Mesothelial cell of epicardium (in vitro differentiated cells): ENCODE measurements at places on chromosomes 1 and 21. TPM values are rescaled to one million over a fixed set of nuclear protein-coding genes. Genes with fewer than 3 reads are reported as not detected.

Gene MYOG
- not detected in 3 replicates for total RNA-seq

Gene CFHR1
- total RNA-seq: 0.45 TPM in 1 of 3 replicates, not detected in the others

Gene FCRL5
- not detected in 3 replicates for total RNA-seq

Gene CDCA8
- 12.8 to 14.6 TPM (median 13.5 TPM) in 3 replicates for total RNA-seq

Gene ARHGEF19
- total RNA-seq: 85.3 to 88.3 TPM (median 86.6 TPM) in 3 replicates

Gene PSRC1
- total RNA-seq: 15.8 to 18.3 TPM (median 17.6 TPM) in 3 replicates

Gene SERTAD4
- 7.4 to 8.2 TPM (median 8.1 TPM) in 3 replicates for total RNA-seq

Gene NBPF11
- 27.3 to 28.2 TPM (median 27.5 TPM) in 3 replicates for total RNA-seq

Gene PAQR7
- total RNA-seq: 24.0 to 26.8 TPM (median 24.0 TPM) in 3 replicates

Gene ANKRD34A
- total RNA-seq: 0.86 to 1.9 TPM (median 0.94 TPM) in 3 replicates

Gene GJB4
- total RNA-seq: not detected in 3 replicates

GRCh38 chr1:47262787-47263413 lies 30.9 kb upstream of the TAL1 start:
- no peak overlapping the region for H3K27ac ChIP-seq
- DNase-seq: no peak
- H3K4me3 ChIP-seq: no peak overlapping the region
- H3K4me1 ChIP-seq: no peaks in the 10 kb centered on the region
- H3K36me3 ChIP-seq: peaks cover 17% of the 10 kb centered on the region

GRCh38 chr1:26838474-26839338 lies 12.2 kb downstream of the ZDHHC18 start:
- no peak for DNase-seq
- no peaks in the 10 kb centered on the region for H3K4me1 ChIP-seq
- peaks cover 37% of the 10 kb centered on the region for H3K36me3 ChIP-seq
- H3K27ac ChIP-seq: peak overlapping the region; percentile 22
- H3K4me3 ChIP-seq: no peak overlapping the region

GRCh38 chr1:55935236-55935635 lies 644.1 kb downstream of the PLPP3 start:
- H3K4me3 ChIP-seq: no peak overlapping the region
- no peak overlapping the region for H3K27ac ChIP-seq
- DNase-seq: no peak
- no peaks in the 10 kb centered on the region for H3K36me3 ChIP-seq
- no peaks in the 10 kb centered on the region for H3K27me3 ChIP-seq
- peaks cover 14% of the 10 kb centered on the region for H3K4me1 ChIP-seq

- no peak overlapping the region for H3K4me3 ChIP-seq
- H3K36me3 ChIP-seq: no peaks in the 10 kb centered on the region
- no peak for DNase-seq
- H3K27ac ChIP-seq: no peak overlapping the region
Measured at GRCh38 chr1:41656825-41657500, 172.5 kb upstream of the EDN2 start.

DNA sequence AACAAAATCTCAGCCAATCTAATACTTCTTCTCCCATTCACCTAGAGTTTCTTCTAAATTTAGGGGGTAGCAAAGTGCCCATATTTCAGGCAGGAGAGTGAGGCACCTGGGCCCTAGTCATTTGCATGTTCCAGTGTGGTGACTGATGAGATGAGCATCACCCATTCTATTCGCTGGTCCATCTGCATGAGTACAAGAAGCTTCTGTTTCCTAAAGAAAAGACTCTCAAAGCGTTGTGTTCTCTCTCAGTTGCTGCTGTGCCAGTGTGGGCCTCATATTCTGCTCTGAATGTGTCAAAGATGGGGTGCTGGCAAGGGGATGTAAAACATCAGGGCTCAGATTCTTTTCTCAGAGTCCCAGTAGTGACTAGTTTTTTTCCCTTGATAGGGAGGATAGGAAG lies 16.1 kb upstream of the DPYD start:
- no peaks in the 10 kb centered on the region for H3K36me3 ChIP-seq
- H3K27ac ChIP-seq: no peak overlapping the region
- H3K4me1 ChIP-seq: no peaks in the 10 kb centered on the region
- DNase-seq: no peak
- no peak overlapping the region for H3K4me3 ChIP-seq

- no peak for DNase-seq
- peaks cover 27% of the 10 kb centered on the region for H3K27me3 ChIP-seq
- H3K4me3 ChIP-seq: no peak overlapping the region
- H3K4me1 ChIP-seq: peaks cover 14% of the 10 kb centered on the region
- no peak overlapping the region for H3K27ac ChIP-seq
Measured at GRCh38 chr1:213724640-213725536, 262.9 kb upstream of the PROX1 start.

DNA sequence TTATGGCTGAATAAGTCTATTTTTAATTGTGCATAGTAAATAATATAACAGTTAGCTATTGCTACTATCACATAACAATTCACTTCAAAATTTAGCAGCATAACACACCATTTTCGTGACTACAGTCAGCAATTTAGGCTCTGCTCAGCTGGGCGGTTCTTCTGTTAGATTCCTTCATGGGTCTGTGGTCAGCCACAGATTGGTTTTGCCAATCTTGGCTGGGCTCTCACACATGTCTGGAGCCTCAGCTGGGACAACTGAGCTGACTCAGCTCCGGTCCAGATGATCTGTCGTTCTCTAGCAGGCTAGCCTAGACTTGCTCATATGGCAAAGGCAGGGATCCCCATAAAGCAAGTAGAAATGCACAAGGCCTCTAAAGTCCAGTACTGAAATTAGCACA lies 15.1 kb upstream of the CDC42BPA start:
- no peaks in the 10 kb centered on the region for H3K36me3 ChIP-seq
- peaks cover 1% of the 10 kb centered on the region for H3K27me3 ChIP-seq
- DNase-seq: no peak
- H3K27ac ChIP-seq: no peak overlapping the region
- no peaks in the 10 kb centered on the region for H3K4me1 ChIP-seq

- H3K4me1 ChIP-seq: peaks cover 5% of the 10 kb centered on the region
- no peak overlapping the region for H3K4me3 ChIP-seq
- no peaks in the 10 kb centered on the region for H3K27me3 ChIP-seq
- DNase-seq: no peak
- no peaks in the 10 kb centered on the region for H3K36me3 ChIP-seq
Measured at GRCh38 chr1:183259924-183260323, 73.9 kb downstream of the LAMC2 start.

DNA sequence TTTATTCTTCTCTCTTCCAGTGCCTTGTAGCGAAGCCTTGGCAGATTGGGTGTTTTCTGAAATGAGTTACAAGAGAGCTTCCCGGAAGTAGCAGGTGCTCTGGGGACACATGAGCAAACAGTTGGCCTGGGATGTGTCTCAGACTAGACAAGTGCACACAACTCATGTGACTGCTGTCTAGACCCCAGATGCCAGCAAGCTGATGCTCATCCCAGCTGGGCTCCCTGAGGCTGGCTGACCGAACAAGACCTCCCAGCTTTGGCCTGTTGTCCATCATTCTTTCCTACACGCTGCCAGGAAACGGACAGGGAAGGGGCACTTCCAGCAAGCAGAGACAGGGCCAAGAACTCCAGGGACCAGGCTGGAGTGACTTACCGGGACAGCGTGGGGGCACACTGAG lies 18.7 kb upstream of the CSF1 start:
- H3K36me3 ChIP-seq: no peaks in the 10 kb centered on the region
- H3K27ac ChIP-seq: no peak overlapping the region
- H3K27me3 ChIP-seq: no peaks in the 10 kb centered on the region

DNA sequence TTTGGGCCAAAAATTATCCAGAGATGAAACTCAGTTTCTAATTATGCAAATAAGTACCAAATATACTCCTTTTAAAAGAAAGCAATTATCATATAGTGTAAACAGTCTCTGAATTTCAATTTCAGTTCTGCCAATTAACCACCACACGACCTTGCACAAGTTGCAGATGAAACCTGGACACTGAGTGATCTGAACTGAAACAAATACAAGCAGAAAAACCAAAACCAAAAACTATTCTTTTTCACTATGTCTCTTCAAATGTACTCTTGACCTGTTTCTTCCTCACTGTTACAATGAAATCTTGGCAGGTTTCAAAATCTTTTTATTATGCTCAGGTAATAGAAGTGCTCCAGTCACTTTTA lies 79.2 kb downstream of the TYW3 start:
- no peaks in the 10 kb centered on the region for H3K36me3 ChIP-seq
- no peak for DNase-seq
- peaks cover 7% of the 10 kb centered on the region for H3K27me3 ChIP-seq
- no peak overlapping the region for H3K27ac ChIP-seq
- no peak overlapping the region for H3K4me3 ChIP-seq

DNA sequence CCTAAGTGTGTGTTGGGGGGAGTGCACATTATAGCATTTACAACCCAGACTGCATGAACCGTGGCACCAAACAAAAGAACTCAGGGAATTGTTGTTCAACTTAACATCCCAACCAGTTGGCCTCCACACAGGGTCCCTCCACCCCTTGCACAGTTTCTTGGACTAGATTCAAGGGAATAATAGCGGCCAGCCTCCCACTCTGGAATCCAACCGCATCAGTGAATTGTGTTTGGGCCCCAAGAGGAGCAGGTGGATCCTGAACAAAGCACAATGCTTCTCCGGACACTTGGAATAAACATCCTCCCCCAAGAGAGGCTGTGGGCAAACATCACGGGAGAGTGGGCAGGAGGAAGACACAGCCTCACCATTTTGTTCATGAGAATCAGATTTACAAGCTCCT lies 18.2 kb downstream of the CD34 start:
- no peak overlapping the region for H3K4me3 ChIP-seq
- DNase-seq: no peak
- no peak overlapping the region for H3K27ac ChIP-seq
- peaks cover 42% of the 10 kb centered on the region for H3K27me3 ChIP-seq
- H3K36me3 ChIP-seq: no peaks in the 10 kb centered on the region

- no peak for DNase-seq
- no peak overlapping the region for H3K27ac ChIP-seq
- no peaks in the 10 kb centered on the region for H3K36me3 ChIP-seq
- no peaks in the 10 kb centered on the region for H3K4me1 ChIP-seq
Measured at GRCh38 chr1:22621761-22622160, 14.7 kb upstream of the C1QA start.

- no peaks in the 10 kb centered on the region for H3K27me3 ChIP-seq
- H3K4me1 ChIP-seq: no peaks in the 10 kb centered on the region
- H3K36me3 ChIP-seq: peaks cover 34% of the 10 kb centered on the region
- H3K4me3 ChIP-seq: no peak overlapping the region
- H3K27ac ChIP-seq: no peak overlapping the region
Measured at GRCh38 chr1:43423672-43424550, 29.8 kb downstream of the HYI start.

DNA sequence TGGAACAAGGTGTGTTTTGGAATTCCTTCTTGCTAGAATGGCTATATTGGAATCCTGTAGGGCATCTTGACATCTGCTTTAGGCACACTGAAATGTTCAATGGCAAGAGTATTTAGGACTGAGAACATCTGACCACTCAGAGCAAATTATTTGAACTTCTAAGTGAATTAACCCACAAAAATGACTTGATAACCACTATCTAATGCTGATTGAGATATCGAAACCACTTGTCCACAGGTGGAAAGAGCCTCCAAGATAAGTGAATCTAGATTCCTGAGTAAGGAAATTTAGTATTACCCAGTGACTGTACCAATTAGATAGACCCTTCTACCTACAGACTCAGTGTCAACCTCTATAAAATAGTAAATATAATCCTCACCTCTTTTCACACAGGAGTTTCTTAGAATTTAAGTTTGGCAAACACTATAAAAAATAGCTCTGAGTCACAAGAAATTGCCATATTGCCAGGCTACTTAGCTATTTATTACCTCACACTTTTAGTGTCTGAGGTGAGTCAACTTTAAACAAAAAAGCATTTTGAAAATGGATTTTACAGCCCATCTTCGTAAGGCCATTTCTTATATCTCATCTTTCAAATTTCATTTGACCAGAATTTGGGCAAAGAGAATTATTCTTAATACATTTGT lies 421.8 kb downstream of the PTBP2 start:
- H3K36me3 ChIP-seq: no peaks in the 10 kb centered on the region
- H3K27ac ChIP-seq: no peak overlapping the region
- peaks cover 2% of the 10 kb centered on the region for H3K27me3 ChIP-seq

- H3K36me3 ChIP-seq: no peaks in the 10 kb centered on the region
- H3K4me1 ChIP-seq: peaks cover 9% of the 10 kb centered on the region
- H3K27me3 ChIP-seq: peaks cover 2% of the 10 kb centered on the region
- DNase-seq: no peak
Measured at GRCh38 chr1:24693827-24694379, 50.8 kb downstream of the SRRM1 start.

DNA sequence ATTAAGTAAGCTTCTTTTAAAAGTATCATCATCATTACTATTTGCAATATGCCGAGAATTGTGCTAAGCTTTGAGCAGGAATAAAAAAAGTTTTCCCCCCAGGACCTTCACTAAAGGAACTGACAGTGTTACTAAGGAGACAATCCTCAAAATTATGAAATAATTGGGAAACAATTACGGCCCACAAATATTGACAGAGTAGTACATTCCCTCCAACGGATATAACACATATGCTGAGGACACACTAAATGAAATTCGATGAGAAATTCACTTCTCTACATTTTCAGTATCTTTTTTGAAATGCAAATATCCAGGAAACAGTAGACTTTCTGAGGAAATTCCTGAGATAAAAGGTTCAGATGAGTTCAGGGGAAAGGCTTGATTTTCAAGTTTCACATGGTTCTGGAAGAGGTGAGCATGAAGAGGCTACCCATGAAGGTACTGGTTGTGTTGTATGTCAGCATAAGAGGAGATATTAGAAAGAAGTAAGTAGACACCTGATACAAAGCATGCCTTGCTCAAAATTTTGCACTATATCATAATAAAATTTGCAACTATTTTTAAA lies 171.2 kb upstream of the NR5A2 start:
- no peak for DNase-seq
- H3K27ac ChIP-seq: no peak overlapping the region
- peaks cover 14% of the 10 kb centered on the region for H3K4me1 ChIP-seq
- H3K36me3 ChIP-seq: no peaks in the 10 kb centered on the region
- H3K4me3 ChIP-seq: no peak overlapping the region

GRCh38 chr1:214249651-214250050 lies 31.3 kb upstream of the SMYD2 start:
- DNase-seq: no peak
- H3K4me1 ChIP-seq: peaks cover 2% of the 10 kb centered on the region
- H3K36me3 ChIP-seq: no peaks in the 10 kb centered on the region

DNA sequence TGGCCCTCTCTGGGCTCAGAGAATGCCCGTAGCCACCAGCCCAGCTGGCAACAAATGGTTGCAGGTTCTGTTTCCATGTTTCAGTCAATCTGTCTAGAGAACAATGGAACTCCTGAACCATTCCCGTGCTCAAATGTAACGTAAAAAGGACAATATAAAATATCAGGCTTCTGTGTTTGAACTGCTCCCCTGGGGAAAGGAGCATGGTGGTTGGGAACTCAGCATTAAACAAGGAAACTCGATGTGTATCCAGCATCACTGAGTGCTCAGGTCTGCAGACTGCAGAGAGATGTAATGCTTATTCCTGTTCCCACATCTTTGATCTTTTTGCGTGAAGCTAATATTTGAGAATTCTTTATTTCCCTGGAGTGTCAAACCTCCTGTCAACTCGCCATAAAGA lies 326.5 kb downstream of the KIF26B start:
- H3K4me3 ChIP-seq: no peak overlapping the region
- no peak for DNase-seq
- peaks cover 5% of the 10 kb centered on the region for H3K4me1 ChIP-seq
- H3K27me3 ChIP-seq: no peaks in the 10 kb centered on the region

GRCh38 chr1:173474097-173474779 lies 2.9 kb upstream of the PRDX6 start:
- no peaks in the 10 kb centered on the region for H3K27me3 ChIP-seq
- no peak for DNase-seq
- peaks cover 18% of the 10 kb centered on the region for H3K36me3 ChIP-seq
- peak overlapping the region; percentile 78 for H3K27ac ChIP-seq
